ENCODE measurements at places on chromosomes 5 and 9. TPM values are rescaled to one million over a fixed set of nuclear protein-coding genes. Genes with fewer than 3 reads are reported as not detected.

Gene PSMB7
- 341 TPM for total RNA-seq

Gene C5orf52
- not detected for total RNA-seq

Gene LECT2
- total RNA-seq, result not detected

Gene IL17B
- total RNA-seq, result not detected

Gene WNK2
- not detected for total RNA-seq

Gene RMRP
- total RNA-seq, result 5,862 TPM

All from myometrial cell (primary cell).